Right lung (tissue), 10 donors: ENCODE measurements at places on chromosomes 13 and 19. TPM values are rescaled to one million over a fixed set of nuclear protein-coding genes. Genes with fewer than 3 reads are reported as not detected.

ZNF302 gene
- 111 TPM for polyA plus RNA-seq

GRCh38 chr19:2010135-2010668, 5.3 kb downstream of the BTBD2 start:
- DNase-seq = no peak

GRCh38 chr19:15142313-15142712, 35.1 kb downstream of the SYDE1 start:
- DNase-seq = no peak

DNA sequence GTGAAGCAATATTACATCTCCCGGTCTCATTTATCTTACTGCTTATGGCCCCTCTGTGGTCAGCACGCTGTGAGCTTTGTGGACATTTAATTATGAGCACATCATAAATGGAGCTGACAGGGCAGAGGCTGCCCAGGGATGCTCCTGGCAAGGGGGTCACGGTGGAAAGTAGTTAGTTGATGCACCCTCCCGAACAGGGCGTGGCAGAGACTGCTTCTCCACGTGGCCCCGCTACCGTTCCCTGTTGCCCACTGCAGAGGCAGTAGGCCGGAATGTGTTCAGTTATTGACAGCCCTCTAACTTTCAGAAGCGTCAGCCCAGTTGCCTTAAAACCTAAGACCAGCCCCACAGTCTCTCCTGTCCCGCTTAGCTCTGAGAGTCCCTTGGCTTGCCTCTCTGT, 180.3 kb upstream of the ZNF507 start:
- no peak for DNase-seq

- DNase-seq = peak; percentile 47
Measured at GRCh38 chr13:86425170-86425815, 626.1 kb upstream of the SLITRK6 start.

ONECUT3 gene
- polyA plus RNA-seq = 0.04 TPM
